LNCaP clone FGC (cell line): ENCODE measurements at places on chromosomes 11 and 22.

- DNase-seq, result no peak
These were observed 422.4 kb downstream of the CTTN start for GRCh38 chr11:70820712-70821111.

GRCh38 chr11:72704028-72704782 is 30.0 kb upstream of the PDE2A start:
- no peak for DNase-seq

- peak; percentile 48 for DNase-seq
These were observed 13.1 kb downstream of the PACS1 start for GRCh38 chr11:66082946-66083698.

DNA sequence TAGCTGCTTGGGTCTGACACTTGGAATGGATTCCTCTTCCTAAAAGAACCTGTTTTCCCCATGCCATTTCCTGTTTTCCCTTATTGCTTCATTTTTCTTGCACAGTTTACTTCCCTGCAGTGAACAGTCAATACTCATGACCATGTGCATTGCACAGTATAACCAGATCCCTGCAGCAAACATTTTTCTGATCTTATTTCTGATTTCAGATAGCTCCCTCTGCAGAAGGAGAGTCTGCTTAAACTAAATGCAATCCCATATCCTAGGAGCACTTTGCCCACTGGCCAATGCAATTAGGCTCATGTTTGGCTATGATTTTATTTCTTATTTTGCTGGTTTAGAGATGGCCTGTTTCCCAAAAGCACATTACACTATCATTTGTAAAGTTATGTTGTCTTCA is 96.7 kb upstream of the CD44 start:
- DNase-seq, result no peak

DNA sequence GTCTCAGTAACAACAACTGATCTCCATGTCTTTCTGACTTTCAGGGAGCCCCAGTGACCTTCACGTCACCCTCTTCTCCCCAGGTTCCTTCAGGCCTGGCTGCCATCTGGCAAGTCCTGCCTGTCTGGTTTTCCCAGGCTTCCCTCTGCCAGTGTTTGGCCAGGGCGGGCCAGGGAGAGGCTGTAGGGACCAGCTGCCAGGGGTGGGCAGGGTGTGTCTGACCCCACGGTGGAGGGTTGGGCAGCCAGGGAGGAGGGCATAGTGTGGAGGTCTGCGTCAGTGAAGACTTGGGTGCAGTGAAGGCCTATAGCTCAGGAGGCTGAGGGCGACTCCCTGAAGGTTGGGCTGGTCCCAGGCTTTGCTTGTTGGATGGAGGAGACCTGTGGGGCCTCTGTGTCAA is 11.9 kb upstream of the MRGPRX2 start:
- no peak for DNase-seq

GRCh38 chr22:36729321-36729720 is 25.8 kb upstream of the CACNG2 start:
- DNase-seq, result no peak

DNA sequence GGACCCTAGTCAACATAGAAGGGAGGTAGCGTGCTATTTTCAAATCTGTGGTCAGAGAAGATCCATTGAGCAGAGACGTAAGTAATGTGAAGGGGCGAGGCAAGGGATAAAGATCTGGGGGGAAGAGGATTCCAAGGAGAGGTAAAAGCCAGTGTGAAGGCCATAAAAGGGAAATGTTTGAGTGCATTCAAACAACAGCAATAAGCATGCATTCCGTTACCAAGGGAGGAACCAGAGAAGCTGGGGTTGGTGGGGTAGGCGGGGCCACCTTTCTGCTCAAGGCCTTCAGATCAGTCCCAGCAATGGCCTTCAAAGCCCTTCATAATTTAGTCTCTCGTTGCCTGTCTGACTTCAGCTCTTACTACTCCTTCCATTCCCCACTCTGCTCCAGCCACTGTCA is 18.4 kb upstream of the SMPD1 start:
- no peak for DNase-seq

GRCh38 chr11:4551346-4551979 is 6.5 kb downstream of the OR52M1 start:
- DNase-seq, result no peak

GRCh38 chr22:22520667-22521602 is 865 bp upstream of the ZNF280A start:
- DNase-seq, result no peak

GRCh38 chr11:96207459-96208449 is 135.2 kb downstream of the MAML2 start:
- DNase-seq, result peak; percentile 68

DNA sequence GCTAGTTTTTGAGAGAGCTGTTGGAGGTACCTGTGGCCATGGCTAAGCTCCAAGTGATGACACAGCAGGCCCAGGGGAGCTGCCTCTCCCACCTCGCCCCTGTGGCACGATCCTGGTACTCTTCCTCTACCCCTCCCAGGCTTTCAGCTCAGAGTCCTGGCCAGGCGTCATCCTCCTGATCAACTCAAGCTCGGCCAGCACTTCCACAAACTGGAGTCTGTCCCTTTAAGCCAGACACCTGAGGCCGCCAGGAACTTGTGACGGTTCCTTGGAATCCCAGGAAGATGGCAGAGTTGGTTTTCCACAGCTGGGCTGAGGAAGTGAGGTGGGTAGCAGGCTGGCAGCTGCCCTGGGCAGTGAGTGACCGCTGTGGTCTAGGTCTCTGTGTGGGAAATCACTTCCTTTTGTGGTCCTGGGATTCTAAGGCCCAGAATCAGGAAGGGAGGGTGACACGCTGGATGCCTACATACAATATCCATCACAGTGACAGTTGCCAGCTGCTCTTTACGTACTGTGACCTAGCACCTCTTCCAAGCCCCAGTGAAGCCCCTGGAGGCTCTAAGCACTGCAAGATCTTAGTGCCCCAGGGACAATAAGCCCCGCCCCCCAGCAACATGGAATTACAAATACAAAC is 3.2 kb upstream of the CST6 start:
- DNase-seq, result no peak

DNA sequence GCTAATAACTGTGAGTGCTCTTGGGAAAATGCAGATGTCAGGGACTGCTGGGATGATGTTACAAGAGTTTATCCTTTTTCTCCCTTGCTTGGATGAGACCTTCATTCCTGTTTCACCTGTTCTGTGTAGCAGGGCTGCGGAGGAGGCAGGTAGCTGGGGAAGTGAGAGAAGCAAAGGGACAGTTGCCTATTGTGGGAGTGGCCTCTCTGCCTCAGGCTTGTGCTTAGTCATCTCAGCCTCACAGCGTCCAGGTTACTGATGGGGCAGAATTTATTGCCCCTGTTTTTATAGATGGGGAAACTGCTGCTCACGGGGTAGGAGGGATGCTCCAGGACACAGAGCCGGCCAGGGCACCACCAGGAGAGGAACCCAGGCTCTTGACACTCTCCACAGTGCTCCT is 1.7 kb downstream of the STX3 start:
- peak; percentile 87 for DNase-seq

- DNase-seq, result no peak
These were observed 10.4 kb downstream of the SLC15A3 start for GRCh38 chr11:60941371-60942119.
